ENCODE measurements at places on chromosomes 12 and 14. TPM values are rescaled to one million over a fixed set of nuclear protein-coding genes. Genes with fewer than 3 reads are reported as not detected.

DNA sequence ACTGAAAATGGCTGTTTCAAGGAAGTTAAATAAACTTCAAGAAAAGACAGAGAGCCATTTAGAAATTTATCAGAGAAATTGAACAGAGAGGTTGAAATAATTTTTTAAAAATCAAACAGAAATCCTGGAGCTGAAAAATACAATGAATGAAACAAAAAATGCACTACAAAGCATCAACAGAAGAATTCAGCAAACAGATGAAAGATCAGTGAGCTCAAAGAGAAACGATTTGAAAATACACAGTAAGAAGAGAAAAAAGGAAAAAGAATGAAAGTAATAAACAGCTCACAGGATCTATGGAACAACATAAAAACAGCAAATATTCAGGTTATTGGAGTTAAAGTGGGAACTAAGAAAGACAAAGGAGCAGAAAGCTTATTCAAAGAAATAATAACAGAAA lies 26.2 kb downstream of the COX16 start:
- no peak overlapping the region for H3K4me3 ChIP-seq
- no peaks in the 10 kb centered on the region for H3K4me1 ChIP-seq

DNA sequence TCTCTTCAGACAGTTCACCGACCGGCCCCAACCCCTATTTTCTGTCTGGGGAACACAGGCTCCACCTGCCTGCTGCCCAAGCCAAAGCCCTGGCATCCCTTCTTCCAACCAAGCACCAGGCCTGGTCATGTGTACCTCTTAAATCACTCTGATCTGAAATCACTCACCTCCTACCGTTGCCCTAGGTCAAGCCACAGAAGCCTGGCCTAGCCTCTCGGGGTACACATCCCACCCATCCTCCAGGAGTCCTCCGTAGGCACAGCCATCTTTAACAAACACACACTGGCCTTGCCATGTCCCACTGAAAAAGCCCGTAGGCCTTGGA lies 81.8 kb downstream of the IRF2BPL start:
- peak overlapping the region; percentile 57 for H3K27ac ChIP-seq
- no peak for DNase-seq
- no peaks in the 10 kb centered on the region for H3K36me3 ChIP-seq

- peaks cover 1% of the 10 kb centered on the region for H3K4me1 ChIP-seq
- H3K36me3 ChIP-seq = no peaks in the 10 kb centered on the region
- no peak overlapping the region for H3K4me3 ChIP-seq
- H3K27me3 ChIP-seq = no peaks in the 10 kb centered on the region
Observed at GRCh38 chr12:110005319-110005973, 6.2 kb downstream of the ANKRD13A start.

The FAM186B gene
- total RNA-seq = 68.6 TPM

GRCh38 chr14:89339579-89339978 lies 77.5 kb downstream of the FOXN3 start:
- DNase-seq = no peak
- no peak overlapping the region for H3K4me3 ChIP-seq
- no peaks in the 10 kb centered on the region for H3K36me3 ChIP-seq
- peaks cover 40% of the 10 kb centered on the region for H3K4me1 ChIP-seq

The DDX11 gene
- 49.6 TPM for total RNA-seq

The HSPB8 gene
- total RNA-seq = 45.8 TPM

DNA sequence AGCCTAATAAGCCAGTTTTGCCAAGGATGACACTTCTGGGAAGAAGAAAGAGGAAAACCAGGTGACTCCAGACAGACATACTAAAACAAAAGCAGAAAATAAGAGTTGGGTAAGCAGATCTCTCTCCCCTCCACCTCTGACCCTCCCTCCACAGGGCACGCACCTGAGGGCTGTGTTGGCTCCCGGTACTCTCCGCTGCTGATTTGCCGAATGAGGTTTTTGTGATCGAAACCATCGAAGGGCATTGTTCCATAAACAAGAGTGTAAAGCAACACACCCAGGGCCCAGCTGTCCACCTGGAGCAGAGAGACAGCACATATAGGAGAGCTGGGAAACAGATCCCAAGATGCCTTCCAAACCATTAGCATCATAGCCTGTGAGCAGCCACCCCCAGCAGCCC lies 68.1 kb downstream of the NUAK1 start:
- no peaks in the 10 kb centered on the region for H3K27me3 ChIP-seq
- H3K4me3 ChIP-seq = no peak overlapping the region
- H3K4me1 ChIP-seq = no peaks in the 10 kb centered on the region
- DNase-seq = no peak
- no peaks in the 10 kb centered on the region for H3K36me3 ChIP-seq
- H3K27ac ChIP-seq = no peak overlapping the region

- H3K27ac ChIP-seq = peak overlapping the region; percentile 90
- H3K36me3 ChIP-seq = no peaks in the 10 kb centered on the region
- no peaks in the 10 kb centered on the region for H3K27me3 ChIP-seq
- peak; percentile 33 for DNase-seq
- H3K4me1 ChIP-seq = peaks cover 22% of the 10 kb centered on the region
Observed at GRCh38 chr12:3752096-3752709, 706 bp downstream of the CRACR2A start.

The PLBD2 gene
- 120 TPM for total RNA-seq

- peak overlapping the region; percentile 93 for H3K4me3 ChIP-seq
- no peaks in the 10 kb centered on the region for H3K36me3 ChIP-seq
- DNase-seq = no peak
Observed at GRCh38 chr12:68612202-68612601, 1.5 kb downstream of the RAP1B start.

The ASIC1 gene
- total RNA-seq = 1.9 TPM

Measured in testis (tissue), 5 donors.